ENCODE measurements at places on chromosomes 5 and 9.

DNA sequence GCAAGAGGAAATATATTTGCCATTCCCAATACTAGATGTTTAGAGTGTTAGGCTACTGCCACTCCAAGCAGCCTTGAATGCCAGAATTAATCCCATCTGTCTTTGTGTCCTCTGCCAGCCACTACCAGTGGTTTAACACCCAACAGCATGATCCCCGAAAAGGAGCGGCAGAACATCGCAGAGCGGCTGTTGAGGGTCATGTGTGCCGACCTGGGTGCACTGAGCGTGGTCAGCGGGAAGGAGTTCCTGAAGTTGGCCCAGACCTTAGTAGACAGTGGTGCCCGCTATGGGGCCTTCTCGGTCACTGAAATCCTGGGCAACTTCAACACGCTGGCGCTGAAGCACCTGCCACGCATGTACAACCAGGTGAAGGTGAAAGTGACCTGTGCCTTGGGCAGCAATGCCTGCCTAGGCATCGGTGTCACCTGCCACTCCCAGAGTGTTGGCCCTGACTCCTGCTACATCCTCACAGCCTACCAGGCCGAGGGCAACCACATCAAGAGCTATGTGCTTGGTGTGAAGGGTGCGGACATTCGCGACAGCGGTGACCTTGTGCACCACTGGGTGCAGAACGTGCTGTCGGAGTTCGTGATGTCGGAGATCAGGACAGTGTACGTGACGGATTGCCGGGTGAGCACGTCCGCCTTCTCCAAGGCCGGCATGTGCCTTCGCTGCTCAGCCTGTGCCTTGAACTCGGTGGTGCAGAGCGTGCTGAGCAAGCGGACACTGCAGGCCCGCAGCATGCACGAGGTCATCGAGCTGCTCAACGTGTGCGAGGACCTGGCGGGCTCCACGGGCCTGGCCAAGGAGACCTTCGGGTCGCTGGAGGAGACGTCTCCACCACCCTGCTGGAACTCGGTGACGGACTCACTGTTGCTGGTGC is 29.3 kb downstream of the AMBP start:
- DNase-seq: no peak

DNA sequence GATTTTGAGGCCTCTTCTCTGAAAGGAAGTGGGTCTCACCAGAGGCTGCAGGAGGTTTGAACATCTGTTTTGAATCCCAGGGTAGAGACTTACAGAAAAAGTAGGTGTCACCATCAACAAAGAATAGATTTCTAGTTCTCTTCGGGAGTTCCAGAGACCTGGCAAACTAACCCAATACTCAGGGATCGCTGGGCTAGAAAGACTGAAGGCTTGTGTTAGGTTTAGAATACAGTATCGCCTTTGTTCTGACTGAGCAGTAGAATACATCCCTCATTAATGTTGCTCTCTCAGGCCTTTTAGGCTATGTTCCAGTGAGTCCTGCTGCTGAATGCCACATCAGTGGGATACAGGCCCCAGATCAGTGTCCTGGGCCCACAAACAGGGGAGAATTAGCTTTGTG is 27.2 kb downstream of the RUSC2 start:
- DNase-seq: no peak

- DNase-seq: no peak
Observed at GRCh38 chr9:87451149-87451548, 46.5 kb upstream of the DAPK1 start.

GRCh38 chr9:9099646-9100045 is 1300.1 kb upstream of the DMAC1 start:
- DNase-seq: no peak

- DNase-seq: no peak
Observed at GRCh38 chr5:36462295-36463021, 143.9 kb upstream of the SLC1A3 start.

- no peak for DNase-seq
Observed at GRCh38 chr9:20447291-20447690, 175.0 kb downstream of the MLLT3 start.
